ENCODE measurements at places on chromosomes 2 and 18.
A peak's percentile ranks its signal among the peaks of the same experiment; 100 is the strongest.

DNA sequence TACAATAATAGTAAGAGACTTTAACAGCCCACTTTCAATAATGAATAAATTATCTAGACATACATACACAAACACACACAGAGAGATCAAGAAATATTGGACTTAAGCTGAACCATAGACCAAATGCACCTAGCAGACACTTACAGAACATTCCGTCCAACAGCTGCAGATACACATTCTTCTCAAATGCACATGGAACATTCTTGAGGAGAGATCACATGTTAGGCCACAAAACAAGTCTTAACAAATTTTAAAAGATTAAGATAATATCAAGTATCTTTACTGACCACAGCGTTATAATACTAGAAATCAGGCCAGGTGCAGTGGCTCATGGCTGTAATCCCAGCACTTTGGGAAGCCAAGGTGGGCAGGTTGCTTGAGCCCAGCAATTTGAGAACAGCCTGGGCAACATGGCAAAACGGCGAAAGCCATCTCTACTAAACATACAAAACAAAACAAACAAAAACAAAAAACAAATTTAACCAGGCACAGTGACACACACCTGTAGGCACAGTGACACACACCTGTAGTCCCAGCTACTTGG lies 7.4 kb downstream of the CERKL start:
- DNase-seq: no peak

- DNase-seq: peak; percentile 20
These were observed 9.1 kb upstream of the MYO5B start for GRCh38 chr18:50203801-50204604.

DNA sequence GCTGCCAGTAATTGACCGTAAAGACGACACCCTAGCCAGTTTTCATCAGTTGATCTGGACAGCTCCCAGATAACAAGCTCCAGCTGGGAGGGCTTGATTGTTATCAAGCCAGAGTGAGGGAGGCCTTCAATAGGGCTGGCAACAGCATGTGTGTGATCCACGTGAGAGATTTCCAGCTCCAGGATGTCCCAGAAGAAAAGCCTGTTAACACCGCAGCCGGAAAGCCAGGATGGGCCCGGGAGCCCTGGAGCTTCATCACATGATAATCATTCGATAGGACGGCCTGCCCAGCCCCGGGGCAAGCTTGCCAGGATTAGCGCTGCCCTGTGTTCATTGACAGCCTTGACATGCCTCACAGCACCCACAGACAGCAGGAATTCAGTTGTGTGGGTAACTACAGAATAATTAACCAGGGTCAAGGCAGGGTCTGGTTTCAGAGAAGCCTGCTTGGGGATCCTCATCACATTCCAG lies 182.5 kb downstream of the C1D start:
- no peak for DNase-seq

GRCh38 chr2:95300450-95300849 lies 3.3 kb downstream of the KCNIP3 start:
- no peak for DNase-seq
